ENCODE measurements at places on chromosomes 13 and 19.

DNA sequence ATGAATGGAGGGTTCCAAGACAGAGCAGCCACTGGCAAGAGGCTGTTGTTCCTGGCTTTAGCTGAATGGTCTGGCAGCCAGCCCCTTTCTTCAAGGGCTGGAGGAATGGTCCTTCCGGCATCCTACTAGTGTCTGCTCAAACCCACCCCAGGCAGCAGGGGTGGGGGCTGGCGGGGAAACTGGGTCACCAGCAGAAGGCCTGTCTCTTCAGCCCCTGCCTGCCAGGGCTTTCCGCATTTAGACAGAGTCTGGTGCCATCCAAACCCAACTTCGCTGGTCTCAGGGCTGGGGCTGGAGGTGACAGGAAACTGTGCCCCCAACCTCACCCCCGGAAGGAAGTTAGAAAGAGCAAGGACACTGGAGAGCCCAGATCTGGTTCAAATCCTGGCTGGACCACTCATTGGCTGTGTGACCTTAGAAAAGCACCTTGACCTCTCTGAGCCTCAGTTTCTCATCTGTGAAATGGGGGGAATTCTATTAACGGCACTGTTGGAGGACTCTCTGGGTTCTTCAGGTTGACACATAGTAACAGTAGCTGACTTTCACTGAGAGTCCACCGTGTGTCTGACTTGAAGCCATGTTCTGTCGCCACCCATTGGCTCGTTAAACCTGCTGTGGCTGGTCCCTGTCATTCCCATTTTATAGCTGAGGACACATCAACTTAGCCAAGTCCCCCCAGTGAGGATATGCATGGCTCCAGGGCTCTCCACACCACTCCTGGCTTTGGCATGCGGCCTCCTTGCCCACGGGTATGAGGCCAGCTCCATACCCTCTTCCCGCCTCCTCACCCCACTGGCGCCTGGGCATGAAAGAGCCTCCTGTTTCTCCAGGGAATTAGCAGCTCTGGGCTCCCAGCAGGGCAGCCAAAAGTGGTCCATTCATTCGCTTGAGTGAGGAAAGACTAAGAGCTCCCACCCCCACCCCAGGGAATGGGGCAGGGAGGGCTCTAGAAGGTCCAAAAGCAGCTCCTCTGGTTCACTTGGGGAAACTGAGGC lies 2.5 kb upstream of the NR2C2AP start:
- DNase-seq, result no peak

DNA sequence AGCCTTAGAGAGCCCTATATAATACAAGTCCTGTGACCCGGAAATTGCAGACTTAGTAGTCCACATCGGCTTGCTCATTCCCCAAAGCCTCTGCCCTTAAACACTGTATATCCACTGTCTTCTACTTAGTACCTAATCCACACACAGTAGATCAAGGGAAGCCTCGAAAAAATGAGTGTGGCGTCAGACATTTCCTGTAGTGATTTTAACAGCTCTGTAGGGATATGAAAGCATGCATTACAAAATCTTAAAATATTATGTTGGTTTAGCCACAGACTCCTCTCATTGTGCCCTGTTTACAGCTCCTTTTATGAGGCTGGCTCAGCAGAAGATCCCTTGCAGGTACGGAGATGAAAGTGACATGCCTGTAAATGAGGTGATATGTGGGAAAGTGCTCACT lies 416.3 kb downstream of the LIG4 start:
- DNase-seq, result no peak

DNA sequence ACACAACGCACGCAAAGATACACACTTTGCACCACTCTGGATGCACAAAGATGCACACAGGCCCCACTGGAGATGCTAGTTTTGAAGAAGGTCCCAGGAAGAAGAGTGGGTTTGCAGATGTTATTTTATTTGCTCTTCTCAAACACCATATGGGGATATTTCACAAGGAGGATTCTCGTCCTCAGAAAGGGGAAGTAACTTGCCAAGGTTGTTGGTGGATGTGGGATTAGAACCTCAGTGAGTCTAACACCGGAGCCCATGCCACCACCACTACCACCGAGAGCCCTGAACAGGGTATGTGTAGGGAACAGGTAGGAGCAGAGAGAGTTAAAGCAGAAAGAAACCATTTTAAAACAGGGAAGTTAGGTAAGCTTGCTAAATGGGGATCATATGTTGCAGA lies 9.6 kb upstream of the CEACAM6 start:
- DNase-seq, result no peak

DNA sequence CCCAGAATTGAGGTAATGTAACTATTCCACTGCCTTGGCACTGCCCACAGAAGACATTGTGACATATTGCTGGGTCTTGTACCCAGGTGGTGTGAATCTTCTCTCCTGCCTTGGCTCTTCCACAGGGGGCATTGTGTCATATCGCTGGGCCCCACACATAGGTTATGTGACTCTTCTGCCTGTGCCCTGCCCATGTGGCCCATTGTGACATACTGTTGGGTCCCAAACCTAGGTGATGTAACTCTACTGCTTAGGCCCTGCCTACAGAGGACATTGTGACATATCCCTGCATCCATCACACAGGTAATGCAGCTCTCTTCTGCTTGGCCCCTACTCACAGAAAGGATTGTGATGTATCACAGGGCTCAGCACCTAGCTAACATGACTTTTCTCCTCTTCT lies 37.5 kb upstream of the ZNF254 start:
- DNase-seq, result no peak

DNA sequence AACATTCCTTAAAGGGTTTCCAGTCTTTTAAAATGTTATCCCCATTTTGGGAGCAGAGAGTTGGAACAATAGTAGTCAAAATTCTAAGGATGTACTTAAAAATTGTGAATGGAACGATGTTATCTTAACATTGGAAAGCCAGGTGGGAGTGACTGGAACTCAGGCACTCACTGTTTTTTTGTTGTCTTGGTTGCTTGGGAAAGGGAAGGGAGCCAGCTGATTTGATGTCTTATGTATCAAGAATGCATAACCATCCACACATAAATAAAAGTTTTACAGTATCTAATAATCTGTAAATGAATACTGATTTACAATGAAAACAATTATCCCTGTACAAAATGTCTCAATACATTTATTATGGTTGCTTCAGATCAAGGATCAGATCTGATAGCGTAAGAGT lies 88.7 kb downstream of the SLC10A2 start:
- no peak for DNase-seq

- no peak for DNase-seq
Measured at GRCh38 chr13:66972659-66973058, 257.5 kb downstream of the PCDH9 start.

GRCh38 chr13:73499695-73500094 lies 440.9 kb downstream of the KLF5 start:
- DNase-seq, result no peak

DNA sequence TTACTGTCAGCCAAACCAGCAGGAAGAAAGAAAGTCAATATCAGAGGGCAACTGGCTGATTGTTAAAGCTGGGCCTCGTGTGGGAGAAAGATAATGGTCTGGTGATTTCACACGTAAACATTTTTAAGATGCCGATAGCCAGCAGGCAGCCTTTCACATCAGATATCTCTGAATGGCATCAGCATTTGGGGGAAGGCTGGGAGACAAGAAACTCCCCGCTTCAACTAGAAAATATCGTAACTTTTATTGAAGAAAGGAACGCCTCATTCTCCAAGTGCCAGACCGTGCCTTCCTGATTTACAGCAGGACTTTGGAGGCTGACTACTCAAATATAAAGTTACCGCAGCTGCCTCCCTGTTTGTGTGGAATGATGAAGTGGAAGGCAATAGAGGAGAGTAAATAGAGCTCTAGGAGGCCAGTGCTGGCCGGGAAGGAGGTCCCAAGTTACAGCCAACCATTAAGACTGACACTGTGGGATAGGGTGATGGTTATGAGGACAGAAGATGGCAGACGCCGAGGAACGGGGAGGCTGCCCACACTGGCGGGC lies 284.3 kb upstream of the MAB21L1 start:
- no peak for DNase-seq

DNA sequence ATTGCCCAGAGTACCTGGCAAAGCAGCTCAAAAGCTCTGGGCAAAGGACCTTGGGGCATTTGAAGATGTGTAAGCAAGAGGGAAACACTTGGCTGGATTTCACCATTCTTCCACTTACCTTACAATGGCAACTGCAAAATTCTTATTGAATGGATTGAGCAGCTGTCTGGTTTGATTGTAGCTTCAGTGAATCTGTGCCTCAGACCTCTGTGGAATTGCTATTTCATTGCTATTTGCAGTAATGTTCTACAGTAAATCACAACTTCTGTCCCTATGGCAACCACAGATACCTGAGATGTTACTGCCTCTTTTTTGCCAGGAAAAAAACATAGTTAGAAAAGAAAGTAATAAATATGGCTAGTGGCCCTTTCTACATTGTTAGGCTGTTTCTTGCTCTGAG lies 519.5 kb downstream of the SUCLA2 start:
- no peak for DNase-seq

DNA sequence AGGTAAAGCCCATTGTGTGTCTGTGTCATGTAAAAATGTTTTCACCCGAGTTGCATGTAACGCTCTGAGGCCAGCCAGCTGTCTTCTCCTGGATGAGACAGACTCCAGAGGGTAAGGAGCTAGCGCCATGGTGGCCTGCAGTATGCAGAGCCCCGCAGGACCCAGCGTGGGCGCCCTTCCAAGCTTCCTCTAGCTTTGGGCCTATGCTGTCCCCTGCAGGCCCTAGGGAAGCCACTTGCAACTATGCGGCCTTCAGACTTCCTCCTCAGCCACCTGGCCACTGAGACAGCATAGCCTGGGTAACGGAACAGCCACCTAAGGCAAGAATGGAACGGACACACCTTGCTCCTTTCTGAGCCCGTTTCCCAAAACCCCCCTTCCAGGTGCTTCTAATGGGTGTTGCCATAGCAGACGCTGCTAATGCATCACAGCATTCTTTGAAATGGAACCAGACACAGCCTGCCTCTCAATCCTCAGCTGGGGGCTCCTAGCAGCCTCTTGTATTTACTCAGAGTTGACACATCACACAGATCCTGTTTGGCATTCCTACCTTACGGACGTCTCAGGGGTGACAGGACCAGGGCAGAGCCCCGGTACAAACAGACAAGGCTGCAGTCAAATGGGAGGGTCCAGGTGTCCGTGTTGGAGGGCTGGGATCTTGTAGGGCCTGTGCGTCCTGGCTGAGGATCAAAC lies 6.2 kb downstream of the FAM32A start:
- no peak for DNase-seq

DNA sequence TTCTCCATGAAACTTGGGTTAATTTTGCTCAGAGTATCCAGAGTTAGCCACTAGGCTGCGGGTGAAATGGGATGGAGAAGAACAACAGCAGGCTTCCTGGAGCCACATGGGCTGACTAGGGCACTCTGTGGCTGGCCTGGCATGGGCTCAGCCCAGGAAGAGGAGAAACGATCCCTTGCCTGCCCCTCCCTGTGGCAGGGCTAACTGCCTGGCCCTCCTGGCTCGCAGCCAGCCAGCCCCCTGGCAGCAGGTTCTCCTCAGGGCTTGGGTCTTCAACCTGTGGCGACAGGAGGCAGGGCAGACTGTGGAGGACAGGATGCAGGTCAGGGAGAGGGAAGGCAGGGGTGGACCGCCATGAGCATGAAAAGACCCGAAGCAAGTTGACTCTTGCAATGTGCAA lies 78.7 kb upstream of the GPR183 start:
- DNase-seq, result no peak

DNA sequence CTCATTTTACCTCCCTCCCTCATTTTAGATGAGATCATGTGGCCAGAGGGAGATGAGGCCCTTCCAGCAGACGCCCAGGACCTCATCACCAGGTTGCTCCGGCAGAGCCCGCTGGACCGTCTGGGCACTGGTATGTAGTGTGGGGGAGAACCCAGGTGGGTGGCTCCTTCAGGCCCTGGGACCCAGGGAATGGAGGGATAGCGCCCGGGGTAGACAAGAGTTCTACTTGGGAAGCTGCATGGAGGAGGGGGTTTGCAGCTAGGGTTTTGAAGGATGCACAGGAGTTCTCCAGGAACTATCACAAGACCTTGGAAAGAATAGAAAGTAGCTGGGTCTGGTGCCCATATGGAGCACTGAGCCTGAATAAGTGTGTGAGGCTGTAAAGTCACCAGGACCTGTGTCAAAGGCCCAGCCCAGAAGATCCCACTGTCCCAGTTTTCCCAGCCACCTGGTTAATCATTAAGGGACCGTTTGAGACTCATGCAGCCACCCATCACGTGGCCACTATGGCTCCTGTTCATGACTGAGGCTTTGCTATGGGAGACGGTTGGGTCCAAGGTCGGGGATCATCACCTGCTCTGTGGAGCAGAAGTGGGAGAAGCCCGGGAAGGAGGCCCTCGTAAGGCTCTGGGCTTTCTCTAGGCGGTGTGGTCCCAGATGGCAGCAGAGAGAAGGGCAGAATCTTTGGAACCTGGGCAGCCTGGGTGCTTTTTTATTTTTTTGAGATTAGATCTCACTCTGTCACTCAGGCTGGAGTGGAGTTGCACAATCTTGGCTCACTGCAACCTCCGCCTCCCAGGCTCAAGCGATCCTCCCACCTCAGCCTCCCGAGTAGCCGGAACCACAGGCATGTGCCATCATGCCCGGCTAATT lies 17.0 kb upstream of the PIK3R2 start:
- DNase-seq, result no peak
